ENCODE measurements at places on chromosomes 1 and 21. TPM values are rescaled to one million over a fixed set of nuclear protein-coding genes. Genes with fewer than 3 reads are reported as not detected.

Gene LCK
- 4.8 TPM for polyA plus RNA-seq

Gene GNG12
- 104 TPM for polyA plus RNA-seq

Gene PLA2G2D
- polyA plus RNA-seq = 0.04 TPM

Gene TEDDM1
- polyA plus RNA-seq = not detected

Measured in renal cortex interstitium (tissue), 15 donors.